ENCODE measurements at places on chromosomes 2 and 18.
A peak's percentile ranks its signal among the peaks of the same experiment; 100 is the strongest.

DNA sequence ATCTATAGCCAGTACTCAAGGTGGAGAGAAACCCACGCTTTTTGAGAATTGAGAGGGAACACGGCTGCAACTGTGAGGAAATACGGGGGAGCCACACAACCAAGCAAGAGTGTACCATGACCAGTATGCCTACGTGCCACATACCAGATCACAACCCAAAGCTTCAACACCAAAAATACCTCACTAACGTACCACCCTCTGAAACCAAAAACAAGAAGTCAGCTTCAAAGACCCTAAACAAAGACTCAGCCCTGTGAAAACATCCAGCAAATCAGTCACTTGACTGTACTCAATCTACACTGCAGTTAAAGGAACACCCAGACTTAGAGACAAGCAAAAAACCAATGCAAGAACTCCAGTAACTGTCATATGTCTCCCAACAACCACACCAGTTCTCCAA is 17.0 kb downstream of the RNU4ATAC start:
- no peak for DNase-seq

- no peak for DNase-seq
These were observed 1.8 kb downstream of the AGAP1 start for GRCh38 chr2:235495373-235496238.

DNA sequence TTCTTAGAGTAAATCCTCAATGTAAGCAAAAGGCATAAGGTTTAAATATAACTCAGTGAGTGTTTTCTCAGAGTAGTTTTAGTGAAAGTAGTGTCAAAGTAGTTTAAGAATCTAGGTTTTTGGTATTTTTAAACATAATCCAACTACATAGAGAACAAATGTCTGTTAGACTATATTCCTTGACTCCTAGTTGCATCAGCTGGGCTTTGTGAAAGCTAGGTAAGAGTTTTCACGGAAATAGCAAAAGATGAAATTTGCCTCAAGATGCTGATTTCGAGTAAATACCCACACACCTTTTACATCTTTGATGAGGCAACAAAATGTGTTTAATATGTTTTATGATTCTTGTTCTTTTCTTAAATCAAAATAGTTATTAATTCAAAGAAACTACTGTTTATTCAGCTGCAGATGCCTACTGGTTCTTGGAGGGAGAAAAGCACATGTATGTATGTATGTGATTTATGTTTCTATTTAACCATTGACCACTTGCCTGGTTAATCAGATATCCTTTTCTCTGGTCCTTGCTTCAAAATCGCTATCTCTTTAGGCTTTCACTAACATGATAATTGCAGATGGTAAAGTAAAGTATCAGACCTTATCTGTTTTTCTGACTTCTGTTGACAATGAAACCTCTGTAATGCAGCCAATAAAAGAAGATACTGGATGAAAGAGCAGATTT is 117.4 kb upstream of the NOSTRIN start:
- no peak for DNase-seq

- peak; percentile 59 for DNase-seq
These were observed 40.1 kb downstream of the FBXO48 start for GRCh38 chr2:68426848-68427579.

DNA sequence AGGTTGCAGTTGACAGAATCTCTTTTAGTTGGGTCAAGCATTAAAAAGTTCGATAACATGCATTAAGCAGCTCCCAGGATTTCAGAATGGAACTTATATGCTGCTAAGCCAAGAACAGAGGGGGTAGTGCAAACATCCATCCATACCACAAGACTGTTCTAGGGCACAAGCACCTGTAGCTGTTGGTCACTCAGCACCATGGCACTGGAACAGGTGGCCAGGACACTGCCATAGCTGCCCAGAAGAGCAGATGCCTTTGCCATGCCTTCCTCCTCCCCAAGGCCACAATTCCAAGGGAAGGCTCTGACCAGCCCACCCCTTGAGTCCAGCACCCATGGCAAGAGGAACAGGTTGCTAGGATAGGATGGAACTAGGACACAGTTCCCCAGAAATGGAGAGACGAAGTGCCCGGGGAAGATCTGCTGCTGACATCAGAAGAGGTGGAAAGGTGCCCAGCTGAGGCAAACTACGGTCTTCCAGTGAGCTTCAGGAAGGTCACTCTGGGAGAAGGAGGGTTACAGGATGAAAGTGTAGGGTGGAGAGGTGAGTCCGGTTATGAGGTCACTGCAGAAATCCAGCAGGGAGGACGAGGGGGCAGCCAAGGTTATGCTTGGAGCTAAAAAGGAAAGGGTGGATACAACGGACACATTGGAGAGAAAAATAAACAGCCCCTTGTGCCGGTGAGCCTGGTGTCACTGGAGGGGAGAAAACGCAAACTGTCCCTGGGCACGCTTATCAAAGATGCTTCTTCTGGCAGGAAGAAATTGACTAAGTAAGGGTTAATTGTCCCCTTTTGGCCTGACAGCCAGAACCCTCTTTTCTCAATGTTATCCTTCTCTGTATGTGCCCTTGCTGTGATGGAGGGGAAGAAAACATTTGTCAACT is 41.9 kb downstream of the C1QL2 start:
- no peak for DNase-seq
